Urinary bladder (tissue), 4 donors: ENCODE measurements at places on chromosomes 7 and 10.

- DNase-seq: peak; percentile 29
These were observed 10.8 kb downstream of the PDE1C start for GRCh38 chr7:32059289-32060011.

DNA sequence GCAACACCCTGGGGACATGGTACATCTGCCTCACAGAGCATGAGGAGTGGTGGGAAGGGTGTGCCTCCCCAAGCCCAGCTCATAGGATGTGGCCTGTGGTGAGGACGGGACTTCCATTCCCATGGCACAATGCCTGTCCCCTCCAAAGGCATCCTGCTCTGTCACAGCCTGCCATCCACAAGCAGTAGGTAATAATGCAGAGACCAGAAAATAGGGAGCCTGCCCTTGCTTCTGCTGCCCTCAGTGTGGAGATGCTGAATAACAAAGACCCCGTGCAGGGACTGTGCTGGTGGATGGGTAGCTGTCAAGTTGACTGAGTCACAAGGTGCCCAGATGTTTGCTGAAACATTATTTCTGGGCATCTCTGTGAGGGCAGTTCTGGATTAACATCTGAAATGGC is 199.9 kb upstream of the GRB10 start:
- DNase-seq: no peak

DNA sequence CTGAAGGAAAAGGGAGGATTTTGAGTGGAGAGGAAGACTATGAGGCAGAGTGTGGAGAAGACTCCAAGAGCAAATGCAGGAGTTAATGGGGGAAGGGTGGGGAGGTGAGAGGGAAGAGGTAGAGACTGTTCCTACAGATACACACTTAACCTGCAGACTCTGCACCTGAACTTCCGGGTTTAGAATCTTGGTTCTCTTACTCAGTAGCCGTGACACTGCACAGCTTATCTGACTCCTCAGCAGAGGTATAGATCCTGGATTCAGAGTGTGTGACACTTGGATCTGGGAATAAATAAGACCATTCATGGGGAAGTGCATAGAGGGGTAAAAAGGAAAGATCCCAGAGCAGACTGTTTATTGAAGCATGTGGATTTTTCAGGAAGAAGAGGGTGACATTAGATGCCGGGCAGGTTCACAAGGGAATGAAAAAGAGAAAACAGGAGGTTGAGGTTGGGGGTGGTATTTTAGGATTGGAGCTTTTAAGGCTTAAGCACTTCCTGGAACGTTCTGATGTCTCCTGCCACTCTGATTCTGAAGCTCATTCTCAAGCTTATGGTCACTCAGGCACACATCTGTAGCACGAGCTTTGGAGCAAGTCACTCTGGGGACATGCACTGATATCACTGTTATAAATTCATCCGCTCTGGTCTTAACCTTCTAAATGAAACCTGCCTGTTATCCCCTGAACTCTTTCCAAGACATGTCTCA is 5.7 kb upstream of the ZC3HAV1L start:
- no peak for DNase-seq

GRCh38 chr7:22185559-22185958 is 171.4 kb downstream of the RAPGEF5 start:
- DNase-seq: no peak

GRCh38 chr7:45589061-45589460 is 14.9 kb downstream of the ADCY1 start:
- DNase-seq: no peak

DNA sequence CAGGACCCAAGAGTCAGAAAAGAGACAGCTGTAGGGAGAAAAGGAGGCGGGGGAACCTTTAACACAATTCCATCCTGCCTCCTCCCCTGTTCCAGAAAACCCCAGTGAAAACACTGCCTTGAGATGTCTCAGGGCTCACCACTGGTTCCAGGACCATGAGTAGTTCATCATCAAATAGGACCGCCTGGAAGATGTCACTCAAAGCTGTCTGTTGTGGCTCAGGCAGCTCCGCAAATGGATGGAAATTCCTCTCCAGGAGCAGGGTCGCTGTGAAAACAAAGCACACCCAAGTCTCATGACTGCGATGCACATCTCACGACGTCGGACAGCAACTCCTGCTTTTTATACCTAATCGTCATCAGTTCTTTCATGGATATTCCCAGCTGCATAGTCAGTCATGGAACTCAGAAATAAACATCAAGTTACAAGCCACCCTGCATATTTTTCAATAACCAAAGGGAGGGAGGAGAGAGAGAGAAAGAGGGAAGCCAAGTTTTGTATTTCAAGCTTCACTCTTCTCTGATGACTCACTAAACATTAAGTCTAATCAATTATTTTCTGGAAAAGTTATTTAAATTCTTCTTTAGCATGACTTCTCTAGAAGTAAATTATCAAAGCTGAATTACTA is 49.2 kb downstream of the GSDME start:
- DNase-seq: no peak

- no peak for DNase-seq
These were observed 26.4 kb upstream of the MSS51 start for GRCh38 chr10:73459683-73460314.

- DNase-seq: no peak
These were observed 136.1 kb downstream of the SEMA3A start for GRCh38 chr7:84058311-84059076.

- DNase-seq: no peak
These were observed 100.6 kb upstream of the CELF2 start for GRCh38 chr10:10917031-10917430.

- DNase-seq: no peak
These were observed 70.5 kb downstream of the SHH start for GRCh38 chr7:155741805-155742204.

GRCh38 chr7:139582130-139582650 is 58.7 kb downstream of the CLEC2L start:
- no peak for DNase-seq
